D721Med (cell line): ENCODE measurements at places on chromosomes 1 and 21.

GRCh38 chr1:218585511-218586184 is 240.5 kb downstream of the TGFB2 start:
- DNase-seq = no peak

GRCh38 chr1:156821801-156822200 is 5.2 kb upstream of the SH2D2A start:
- DNase-seq = no peak

- no peak for DNase-seq
Observed at GRCh38 chr1:152112101-152112884, 3.0 kb downstream of the TCHH start.

DNA sequence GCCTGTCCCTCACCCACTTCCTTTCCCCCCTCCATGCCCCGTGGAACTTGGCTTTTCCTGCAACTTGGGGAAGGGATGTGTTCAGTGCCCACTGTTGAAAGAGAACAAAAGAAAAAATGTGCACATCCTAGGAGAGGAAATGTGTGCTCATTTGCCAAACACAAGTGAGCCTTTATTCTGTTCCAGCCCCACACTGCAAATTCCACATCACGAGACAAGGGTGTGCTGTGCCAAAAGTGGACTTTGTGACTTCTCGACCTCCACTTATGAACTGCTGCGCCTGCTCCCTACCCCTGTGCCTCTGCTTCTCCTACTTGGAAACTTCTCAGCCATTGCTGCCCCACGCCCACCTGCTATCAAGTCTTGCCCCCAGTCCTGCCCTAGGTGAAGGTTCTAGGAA is 97.0 kb upstream of the GRIK3 start:
- no peak for DNase-seq

DNA sequence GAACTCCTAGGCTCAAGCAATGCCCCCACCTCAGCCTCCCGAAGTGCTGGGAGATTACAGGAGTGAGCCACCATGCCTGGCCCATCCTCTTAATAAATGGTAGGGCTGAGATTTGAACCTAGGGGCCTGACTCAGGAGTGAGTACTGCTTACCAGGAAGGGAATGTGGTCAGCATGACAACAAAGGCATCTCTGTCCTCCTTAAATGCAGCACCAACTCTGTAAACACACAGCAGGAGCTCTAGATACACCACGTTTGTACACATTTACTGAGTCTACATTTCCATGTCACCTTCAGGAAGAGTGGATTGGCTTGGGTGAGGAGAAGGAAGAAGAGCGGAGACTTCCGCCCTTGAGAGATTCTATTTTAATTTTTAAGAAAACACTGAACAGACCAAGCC is 38.5 kb downstream of the HIVEP3 start:
- no peak for DNase-seq

DNA sequence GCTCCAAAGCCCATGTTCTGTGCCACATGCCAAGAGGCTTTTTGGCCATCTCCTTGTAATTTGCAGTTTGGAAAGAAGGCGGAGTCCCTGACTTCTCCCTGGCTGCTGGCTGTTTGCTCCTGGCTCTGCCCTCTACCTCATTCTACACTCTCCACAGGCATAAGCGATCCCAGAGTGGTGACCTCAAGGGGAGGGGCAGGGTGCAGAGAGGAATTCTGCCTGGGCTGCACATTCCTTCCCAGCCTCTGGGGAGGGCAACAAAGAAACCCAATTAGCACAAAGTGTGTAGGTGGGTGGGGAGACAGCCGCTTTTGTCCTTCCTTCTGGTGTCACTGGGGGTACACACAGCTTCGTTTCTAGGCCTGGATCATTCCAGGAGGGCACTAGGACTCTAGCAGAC is 95.3 kb downstream of the HIVEP3 start:
- no peak for DNase-seq

GRCh38 chr1:37020653-37021277 is 13.6 kb downstream of the GRIK3 start:
- no peak for DNase-seq

GRCh38 chr1:53190210-53190611 is 6.4 kb upstream of the CPT2 start:
- DNase-seq = no peak

- DNase-seq = no peak
Observed at GRCh38 chr1:94772845-94773244, 47.3 kb upstream of the SLC44A3 start.

DNA sequence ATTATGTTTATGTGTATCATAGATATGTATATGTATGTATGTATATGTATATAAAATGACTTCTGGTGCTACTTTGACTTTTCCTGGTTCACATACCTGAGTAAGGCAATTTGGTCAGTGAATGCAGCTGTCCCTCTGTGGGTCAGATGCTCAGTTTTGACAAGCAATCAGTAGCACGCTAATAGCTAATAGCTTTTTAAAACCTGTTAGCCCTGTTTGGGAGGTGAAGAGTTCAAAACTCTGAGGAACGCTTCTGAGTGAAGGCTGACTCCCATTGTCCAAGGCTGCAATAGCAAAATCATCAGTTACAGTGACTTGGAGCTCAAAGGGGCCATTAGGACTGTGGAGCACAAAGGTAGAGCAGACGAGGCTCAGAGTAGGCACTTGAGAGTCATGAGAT is 67.2 kb downstream of the MARK1 start:
- DNase-seq = no peak

- DNase-seq = no peak
Observed at GRCh38 chr1:234469376-234469775, 9.6 kb downstream of the TARBP1 start.

DNA sequence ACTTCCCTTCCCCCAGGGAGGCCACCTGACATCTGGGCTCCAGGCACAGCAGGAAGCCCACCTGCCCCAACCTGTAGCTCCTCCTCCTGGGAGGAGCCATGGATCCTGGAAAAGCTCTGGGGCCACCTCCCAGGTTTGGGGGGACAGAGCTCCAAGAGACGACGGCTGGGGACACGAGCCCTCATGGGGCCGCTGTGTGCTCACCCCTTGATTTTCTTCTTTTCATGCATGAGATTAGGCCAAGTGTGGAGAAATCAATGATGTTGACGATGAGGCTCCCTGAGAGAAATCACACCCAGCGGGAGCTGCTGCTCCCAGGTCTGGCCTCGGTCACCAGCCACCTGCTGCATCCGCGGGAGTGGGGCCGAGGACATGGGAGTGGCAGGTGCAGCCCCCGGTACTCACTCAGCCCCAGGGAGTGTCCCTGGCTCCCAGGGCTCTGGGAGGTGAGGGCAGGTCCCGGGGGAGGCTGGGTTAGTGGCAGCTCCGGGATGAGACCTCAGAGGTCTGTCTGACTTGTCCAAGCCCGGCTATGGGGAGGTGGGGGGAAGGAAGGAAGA is 8.7 kb downstream of the TNFRSF14 start:
- no peak for DNase-seq

DNA sequence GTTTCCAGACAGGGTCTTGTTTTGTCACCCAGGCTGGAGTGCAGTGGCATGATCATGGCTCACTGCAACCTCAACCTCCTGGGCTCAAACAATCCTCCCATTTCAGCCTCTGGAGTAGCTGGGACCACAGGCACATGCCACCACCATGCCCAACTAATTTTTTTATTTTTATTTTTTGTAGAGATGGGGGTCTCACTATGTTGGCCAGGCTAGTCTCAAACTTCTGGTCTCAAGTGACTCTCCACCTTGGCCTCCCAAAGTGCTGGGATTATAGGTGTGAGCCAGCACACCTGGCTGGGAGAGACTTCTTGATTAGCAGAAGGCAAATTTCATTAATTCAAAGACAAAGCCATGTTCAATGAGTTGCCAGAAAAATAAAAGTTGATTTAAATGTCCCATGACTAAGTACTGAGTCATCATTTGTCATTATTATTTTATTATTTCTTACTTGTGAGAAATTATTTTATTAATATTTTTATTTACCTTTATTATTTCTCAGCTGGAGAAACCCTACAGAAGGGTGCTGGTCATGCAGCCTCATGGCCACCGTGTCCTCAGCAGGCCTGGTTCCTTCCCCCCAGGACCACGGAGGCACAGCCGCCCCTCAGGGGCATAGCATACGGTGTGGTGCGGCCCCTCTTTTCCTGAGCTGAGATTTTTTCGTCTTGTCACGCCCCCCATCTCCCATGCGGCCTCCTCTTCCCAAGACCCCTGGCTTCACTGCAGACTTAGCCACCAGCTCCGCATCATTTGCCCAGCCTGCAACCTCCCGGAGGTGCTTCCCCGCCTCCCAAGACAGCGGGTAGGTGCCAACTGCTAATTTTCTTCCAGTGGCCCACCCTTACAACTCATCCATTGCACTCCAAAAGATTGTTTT is 55.3 kb upstream of the SIM2 start:
- DNase-seq = no peak

DNA sequence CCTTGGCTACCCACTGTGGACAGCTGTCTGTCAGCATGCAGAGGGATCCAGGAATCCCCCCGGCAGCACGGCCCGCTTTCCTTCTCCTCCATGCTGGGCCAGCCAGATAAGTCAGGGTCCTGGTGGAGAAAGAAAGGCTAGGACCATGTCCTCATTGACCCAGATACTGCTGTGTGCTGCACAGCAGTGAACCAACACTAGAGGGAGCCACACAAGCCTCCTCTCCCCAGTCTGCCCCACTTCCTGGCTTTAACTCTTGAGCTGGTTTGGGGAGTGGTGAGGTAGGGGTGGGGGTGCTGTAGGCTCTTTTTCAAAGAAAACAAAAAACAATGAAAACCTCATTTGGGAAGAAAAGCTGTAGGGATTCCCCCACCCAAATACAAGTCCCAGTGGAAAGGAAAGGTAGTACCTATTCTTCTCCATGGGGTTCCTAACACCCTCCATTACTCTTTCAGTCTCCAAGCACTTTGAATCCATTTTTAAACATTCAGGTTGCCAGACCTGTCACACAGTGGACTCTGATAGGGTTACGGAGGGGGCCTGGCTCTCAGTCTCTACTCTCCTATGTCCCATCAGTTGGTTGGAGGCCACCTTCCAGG is 84.9 kb upstream of the CD1D start:
- no peak for DNase-seq

- no peak for DNase-seq
Observed at GRCh38 chr1:63774617-63775417, 1.0 kb downstream of the ROR1 start.

DNA sequence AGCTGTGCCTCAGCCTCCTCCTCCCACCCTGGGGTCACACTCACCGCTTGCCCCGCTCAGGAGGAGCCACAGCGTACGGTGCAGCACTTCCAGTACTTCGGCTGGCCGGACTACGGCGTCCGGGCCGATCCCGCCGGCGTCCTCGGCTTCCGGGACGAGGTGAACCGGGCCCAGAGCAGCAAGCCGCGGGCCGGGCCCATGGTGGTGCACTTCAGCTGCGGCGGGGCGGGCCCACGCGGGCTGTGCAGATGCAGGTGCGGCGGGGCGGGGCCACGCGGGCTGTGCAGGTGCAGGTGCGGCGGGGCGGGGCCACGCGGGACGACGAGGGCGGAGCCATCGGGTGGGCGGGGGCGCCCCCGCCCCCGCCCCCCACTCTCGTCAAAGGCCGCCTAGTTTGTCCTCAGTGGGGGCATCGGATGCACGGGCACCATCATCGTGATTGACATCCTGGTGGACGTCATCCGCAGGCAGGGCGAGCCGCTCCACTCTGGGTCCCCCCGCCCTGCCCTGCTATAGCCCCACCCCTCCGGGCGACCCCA is 5.5 kb downstream of the RNF223 start:
- peak; percentile 60 for DNase-seq

DNA sequence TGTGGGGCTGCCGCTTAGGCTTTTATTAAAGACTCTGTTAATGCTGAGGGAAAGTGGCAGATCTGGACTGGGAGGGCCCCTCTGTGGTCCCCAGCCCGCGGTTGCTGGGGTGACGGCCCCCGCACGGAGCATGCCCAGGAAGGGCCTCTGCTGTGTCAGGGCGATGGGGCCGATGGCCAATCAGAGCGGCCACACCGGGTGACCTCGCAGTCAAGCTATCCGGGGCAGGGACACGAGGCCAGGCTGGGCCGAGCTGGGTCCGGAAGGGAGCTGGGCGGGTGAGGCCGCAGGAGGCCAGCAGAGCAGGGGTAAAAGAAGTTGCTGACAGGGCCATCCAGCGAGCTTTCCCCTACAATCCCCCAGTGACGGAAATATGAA is 145.1 kb downstream of the CASZ1 start:
- DNase-seq = no peak

- DNase-seq = no peak
Observed at GRCh38 chr21:25737421-25737820, 2.6 kb downstream of the GABPA start.

DNA sequence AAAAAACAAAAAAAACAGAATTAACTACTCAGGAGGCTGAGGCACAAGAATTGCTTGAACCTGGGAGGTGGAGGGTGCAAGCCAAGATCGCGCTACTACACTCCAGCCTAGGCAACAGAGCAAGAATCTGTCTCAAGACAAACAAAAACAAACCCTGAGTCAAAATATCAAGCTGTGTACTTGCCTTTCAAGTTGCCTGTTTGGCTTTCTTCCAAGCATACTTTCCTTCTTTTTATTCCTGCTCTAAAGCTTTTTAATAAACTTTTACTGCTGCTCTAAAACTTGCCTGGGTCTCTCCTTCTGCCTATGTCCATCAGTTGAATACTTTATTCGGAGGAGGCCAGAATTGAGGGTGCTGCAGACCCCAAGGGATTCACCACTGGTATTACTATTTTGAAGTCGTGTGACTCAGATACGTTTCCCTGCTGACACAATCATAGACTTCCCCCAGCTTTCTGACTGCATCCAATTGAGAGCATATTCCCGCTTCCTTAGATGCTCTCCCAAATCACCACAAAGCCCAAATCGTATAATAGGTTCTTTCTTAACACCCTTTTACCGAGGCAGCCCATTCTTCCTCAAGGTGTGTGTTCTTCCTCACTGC is 3.5 kb upstream of the ACBD6 start:
- DNase-seq = no peak

DNA sequence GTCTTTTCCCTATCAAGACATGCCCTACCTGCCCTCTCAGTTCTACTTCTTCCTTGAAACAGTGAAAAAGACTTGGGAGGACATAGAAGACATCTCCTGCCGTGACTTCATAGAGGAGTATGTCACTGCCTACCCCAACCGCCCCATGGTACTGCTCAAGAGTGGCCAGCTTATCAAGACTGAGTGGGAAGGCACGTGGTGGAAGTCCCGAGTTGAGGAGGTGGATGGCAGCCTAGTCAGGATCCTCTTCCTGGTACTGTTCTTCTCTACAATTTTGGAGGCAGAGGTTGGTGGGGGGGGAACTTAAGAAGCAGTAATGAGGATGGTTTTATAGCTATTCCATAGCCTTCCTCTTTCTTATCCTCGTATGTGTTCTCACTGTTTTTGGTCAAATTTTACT is 18.7 kb downstream of the SETDB1 start:
- DNase-seq = no peak
